Iris pigment epithelial cell (primary cell): ENCODE measurements at places on chromosomes 4 and X.

DNA sequence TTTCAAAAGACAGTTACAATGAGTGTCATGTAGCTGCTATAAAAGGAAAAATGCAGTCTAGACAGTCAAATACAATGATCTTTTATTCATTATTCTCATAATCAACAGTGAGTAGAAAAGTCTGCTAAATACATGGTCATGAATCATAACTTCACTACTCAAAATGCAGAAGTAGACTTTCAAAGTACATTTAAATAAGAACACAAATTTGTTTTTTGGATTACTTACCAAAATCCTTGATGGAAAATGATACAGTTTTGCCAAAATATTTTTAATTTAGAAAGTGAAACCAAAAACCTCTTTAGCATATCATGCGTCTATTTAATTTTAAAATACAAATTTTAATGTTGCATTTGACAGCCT, 4.9 kb downstream of the ACSL4 start:
- no peak for DNase-seq

GRCh38 chr4:85724791-85725563, 250.0 kb downstream of the ARHGAP24 start:
- no peak for DNase-seq

DNA sequence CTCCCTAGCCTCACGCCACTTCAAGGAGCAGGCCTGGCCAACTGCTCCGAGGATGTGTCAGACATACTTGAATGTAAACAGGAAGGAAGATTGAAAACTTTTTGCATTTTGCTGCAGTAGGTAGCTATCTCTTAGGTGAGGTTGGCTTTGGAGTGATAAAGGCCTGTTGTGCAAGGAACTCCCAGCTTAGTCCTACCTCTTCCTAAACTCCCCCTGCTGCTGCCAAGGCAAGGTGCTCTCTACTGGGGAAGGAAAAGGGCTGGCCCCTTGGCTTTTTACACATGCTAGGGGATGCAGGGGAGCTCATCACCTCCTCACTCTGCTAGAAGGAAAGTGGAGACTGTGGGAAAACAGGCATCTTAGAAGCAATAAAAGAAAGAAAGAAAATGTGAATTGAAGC, 10.7 kb upstream of the BRS3 start:
- no peak for DNase-seq

DNA sequence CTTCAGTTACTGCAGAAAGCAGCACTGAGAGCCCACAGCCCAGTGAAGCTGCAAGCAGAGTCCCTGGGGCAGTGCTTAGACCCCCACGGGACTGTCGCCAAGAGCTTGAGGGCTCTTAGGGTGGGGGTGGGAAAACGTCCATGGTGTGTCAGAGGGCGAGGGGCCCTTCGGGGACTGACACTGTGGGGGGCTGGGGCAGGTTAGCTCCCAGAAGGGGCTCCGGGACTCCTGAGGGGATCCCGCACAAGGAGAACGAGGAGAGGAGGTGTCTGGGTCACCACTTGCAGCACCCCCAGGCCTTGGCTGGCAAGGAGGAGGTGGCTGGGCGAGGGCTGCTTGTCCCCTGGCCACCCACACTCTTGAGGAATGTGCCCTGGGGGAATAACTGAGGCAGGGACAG, 20.8 kb downstream of the NAT8L start:
- no peak for DNase-seq

DNA sequence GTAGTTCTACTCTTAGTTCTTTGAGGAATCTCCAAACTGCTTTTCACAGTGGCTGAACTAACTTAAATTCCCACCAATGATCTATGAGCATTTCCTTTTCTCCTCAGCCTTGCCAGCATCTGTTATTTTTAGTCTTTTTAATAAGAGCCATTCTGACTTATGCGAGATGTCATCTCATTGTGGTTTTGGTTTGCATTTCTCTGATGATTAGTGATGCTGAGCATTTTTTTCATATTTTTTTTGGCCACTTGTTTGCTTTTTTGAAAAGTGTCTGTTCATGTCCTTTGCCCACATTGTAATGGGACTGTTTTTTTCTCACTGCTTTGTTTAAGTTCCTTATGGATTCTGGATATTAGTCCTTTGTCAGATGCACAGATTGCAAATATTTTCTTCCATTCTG, 21.5 kb upstream of the PHKA1 start:
- DNase-seq, result peak; percentile 31

- DNase-seq, result no peak
Observed at GRCh38 chr4:35125995-35126712, 1118.2 kb downstream of the ARAP2 start.

DNA sequence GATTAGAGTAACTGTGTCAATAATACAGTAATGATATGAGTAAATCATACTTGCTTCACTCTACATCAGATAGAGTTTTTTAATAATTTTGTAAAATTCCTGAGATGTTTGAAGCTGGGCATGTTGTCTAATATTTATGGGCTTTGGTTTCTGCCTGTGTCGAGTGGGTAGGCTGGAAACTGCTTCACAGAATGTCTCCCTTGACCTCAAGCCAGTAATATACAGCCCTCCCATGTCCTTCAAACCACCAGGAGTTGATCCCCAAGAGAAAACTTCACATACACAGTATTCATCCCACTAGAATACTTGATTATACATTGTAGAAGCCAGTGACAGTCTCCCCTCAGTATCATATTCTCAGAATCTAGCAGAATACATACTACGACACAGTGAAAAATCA, 284.8 kb upstream of the TENM3 start:
- peak; percentile 43 for DNase-seq

GRCh38 chr4:185554365-185555126, 19.2 kb upstream of the PDLIM3 start:
- no peak for DNase-seq

DNA sequence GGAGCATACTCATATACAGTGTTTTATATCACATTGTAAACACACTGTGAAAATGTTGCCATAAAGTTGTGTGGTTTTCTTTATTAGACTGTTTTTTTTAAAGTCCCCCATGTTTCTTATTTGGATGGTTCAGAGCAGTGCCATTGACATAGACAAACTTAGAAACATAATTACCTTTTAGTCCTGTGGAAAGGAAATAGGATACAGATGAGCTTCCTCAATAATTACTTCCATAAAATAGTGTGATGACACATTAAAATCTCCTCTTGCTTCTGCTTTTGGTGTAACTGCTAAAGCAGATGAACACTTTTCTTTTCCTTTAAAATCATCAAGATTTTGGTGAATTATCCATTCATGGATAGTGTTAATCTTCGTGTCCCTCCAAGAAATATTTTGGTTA, 52.9 kb upstream of the LIMCH1 start:
- DNase-seq, result no peak

GRCh38 chr4:114108869-114109268, 129.4 kb upstream of the ARSJ start:
- DNase-seq, result peak; percentile 38

- no peak for DNase-seq
Observed at GRCh38 chrX:65196758-65197360, 220.6 kb upstream of the ZC4H2 start.

DNA sequence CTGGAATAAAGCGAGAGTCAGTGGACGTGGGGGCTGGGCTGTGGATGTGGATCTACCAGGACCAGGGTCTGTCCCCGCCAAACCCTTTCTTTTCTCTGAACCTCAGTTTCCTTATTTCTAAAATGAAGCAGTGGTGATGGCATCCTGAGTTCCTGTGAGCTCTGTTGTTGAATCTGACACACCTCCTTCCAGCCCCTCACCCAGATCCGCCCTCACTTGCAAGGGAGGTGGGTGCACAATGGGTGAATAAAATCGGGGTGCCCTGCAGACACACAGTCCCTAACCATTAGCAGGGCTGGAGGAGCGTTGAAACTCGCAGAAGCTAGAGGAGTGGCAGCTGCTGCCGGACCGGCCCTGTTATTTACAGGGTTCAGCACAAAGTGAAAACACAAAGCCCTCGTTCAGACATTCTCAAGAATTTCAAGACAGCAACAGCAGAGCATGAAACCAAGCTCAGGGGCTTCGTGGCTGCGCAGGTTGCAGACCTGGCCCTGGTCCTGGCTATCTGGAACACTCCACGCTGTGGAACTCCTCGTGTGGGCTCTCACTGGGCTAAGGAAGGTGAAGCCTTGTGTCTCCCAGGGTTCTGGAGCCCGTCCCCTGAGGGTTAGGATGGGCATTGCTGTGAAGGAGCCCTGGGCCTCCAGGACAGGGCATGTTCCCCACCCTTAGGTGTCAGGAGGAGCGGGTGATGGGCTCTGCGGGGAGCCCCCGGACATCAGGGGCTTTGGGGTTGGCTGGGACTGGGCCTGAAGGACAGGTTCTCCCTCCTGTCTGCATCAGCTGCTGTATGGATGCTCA, 42.9 kb downstream of the PSAPL1 start:
- no peak for DNase-seq

DNA sequence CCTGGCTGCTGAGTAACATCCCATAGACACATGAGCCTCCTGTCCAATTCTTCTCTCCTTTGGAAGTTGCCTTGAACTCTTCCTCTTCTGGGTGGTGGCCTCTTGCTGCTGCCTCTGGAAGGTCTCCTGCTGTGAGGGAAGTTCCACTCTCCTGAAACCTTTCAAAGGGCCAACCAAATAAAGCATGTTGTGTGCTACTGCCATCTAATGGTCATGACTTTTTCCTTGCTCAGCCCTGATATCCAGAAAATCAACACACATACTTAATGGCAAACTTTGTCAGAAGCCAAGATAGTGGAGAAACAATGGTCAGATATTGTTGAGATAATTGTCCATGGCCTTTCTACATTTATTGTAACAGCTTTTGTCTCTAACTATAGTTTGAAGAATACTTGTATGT, 19.1 kb upstream of the ZXDA start:
- DNase-seq, result peak; percentile 20

- DNase-seq, result no peak
Observed at GRCh38 chr4:120830204-120830603, 92.3 kb downstream of the PRDM5 start.

GRCh38 chrX:9784332-9784731, 1.9 kb upstream of the SHROOM2 start:
- no peak for DNase-seq

- peak; percentile 62 for DNase-seq
Observed at GRCh38 chr4:151674804-151675391, 85.9 kb downstream of the GATB start.

GRCh38 chr4:166003811-166004210, 130.8 kb downstream of the TLL1 start:
- DNase-seq, result peak; percentile 21

GRCh38 chr4:122710434-122711308, 21.8 kb upstream of the BBS12 start:
- peak; percentile 38 for DNase-seq

DNA sequence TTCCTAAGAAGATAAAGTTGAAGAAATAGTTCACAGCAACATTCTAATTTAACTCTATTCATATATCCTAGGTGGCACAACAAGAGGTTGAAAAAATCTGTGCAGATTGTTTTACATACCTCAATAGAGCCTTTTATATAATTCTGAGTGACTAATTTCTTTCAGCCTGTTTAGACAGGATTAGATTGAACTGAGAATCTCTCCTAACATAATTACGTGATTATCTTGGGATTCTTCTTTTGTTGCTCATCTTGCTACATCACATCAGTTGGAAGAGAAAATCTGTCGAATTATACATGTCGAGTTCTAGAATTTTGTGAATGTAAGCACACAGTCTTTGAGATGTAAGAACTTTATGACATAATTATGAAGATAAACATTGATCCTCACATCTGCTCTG, 1873.7 kb upstream of the IGFBP7 start:
- no peak for DNase-seq

DNA sequence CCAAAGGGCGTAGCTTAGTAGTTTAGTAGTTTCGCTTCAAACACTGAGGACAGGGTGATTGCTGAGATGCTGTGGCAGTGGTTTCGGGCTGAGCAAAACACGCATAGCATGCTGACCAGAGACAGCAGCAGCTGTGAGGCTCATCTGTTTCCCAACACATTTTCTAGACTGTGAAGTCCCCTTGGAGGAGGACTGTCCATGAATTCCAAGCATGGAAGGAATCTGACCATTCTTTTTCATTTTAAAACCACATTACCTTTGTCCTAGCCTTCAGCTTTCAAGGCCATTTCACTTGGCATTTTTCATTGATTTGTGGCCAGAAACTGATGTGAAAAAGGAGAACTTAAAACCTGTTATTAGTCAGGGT, 240.9 kb downstream of the PALLD start:
- no peak for DNase-seq

DNA sequence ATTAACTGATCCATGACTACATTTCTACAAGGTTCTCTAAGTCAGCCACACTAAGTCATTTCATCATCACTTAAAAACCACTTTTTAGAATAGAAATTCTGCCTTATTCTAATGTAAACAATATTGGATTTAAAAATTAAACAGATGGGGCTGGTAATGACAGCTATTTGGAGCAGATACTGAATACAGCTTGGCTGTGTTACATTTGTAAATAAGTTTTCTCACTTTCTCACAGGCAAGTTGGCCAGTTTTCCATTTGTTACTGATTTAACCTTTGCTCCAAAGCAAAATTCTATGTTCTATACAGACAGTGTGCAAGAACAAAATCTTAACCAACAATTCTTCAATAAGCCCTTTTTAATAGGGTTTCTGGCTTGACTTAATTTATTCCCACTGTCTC, 370.7 kb downstream of the GRIA2 start:
- DNase-seq, result no peak

DNA sequence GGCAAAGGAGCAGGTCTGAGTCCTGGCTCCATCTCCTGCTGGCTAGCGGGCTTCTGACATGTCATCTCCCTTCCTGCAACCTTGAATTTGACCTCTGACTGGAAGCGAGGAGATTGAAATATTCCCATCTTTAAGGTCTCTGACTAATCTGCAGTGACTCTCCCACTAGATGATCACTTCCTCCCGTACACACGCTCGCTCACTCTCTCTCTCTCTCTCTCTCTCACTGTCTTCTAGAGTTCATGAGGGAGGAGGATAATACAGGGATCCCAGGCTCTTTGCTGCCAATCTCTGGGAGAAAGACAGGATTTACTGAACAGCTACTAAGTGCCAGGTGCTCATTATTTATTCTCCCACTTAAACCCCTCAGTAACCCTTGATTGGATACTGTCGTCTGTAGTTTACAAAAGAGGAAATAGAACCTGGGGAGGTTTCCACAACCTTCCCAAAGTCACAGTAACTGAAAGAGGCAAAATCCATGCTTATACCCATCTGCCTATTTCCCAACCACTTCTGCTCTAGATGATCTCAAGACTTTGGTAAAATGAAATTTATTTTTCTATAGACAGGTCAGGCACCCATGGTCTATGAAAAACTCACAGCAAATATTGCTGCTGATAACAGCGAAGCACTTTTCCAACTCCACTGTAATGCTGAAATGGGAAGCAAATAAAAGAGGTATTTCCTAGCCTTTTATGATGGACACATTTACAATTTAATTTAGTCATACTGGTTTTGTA, 193.5 kb upstream of the C1QTNF7 start:
- DNase-seq, result peak; percentile 91

- no peak for DNase-seq
Observed at GRCh38 chrX:96841325-96841724, 42.4 kb upstream of the RPA4 start.

- no peak for DNase-seq
Observed at GRCh38 chr4:123503698-123504363, 107.2 kb downstream of the SPRY1 start.
